NCI-H1436 treated with DMSO at 0.1 percent for 48 hours (cell line): ENCODE measurements at places on chromosomes 11 and 22.

DNA sequence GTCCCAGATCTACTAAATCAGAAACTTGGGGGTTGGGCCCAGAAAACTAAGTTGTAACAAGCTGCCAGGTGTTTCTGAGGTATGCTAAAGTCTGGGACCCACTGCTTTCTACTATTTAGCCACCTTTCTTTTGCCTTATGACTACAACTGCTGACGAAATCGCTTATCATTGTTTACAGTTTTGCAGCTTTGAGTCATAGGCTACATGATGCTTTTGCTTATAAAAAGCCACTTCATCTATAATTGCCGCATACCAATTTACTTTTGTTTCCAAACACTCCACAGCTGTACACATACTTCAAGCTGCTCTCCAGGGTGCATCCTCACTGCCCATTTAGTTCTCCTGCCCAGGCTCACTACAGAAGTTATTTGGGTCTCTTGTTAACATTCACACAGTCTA lies 144.7 kb downstream of the ENTHD1 start:
- DNase-seq, result no peak

DNA sequence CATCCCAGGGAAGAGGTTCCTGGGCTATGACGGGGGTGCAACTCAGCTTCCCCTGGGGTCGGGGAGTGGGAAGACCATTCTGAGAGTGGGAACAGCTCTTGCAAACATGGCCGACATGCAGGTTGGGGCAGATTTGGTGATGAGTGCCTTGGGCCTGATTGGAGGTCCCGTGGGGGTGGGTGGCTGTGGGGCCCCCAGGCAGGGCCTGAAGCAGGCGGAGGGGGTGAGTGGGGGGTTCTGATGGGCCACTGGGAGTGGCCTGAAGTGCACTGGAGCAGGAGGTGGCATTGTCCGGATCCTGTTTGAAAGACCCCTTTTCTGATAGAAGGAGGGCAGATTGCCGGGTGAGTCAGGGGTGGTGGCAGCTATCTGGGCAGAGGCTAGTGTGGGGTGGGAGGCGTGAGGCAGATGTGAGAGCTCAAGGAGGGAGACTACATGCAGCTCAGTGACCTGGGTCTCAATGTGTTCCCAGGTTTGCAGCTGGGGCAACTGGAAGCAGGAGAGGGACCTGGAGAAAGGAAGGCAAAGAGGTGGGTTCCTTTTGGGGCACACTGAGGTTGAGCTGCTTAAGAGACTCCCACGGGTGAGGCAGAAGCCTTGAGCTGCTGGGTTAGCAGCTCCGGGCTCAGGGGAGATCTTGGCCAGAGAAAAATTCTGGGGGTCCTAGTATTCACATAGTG lies 15.1 kb downstream of the MYEOV start:
- DNase-seq, result no peak

DNA sequence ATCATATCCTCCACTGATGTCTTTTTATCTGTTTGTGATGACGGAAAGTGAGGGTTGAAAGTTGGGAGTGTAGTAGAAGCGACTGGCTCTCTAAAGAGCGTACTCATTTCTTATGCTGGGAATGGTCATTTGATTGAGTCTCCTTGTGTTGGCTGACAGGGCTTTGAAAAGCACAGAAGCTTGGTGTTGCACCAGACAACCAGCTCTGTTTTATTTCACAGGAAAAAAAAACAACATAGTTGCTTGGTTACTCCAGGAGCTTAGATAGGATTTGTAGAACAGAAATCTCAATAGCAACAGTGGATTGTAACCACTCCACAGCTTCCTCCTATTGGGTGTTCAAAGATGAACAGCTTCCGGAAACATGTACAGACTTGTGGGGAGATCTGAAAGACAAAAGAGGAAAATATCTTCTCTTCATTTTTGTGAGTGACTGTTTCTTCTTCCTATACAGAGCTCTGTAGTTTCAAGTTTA lies 2.7 kb downstream of the RBM14 start:
- no peak for DNase-seq

- DNase-seq, result no peak
Observed at GRCh38 chr11:96272529-96273222, 70.3 kb downstream of the MAML2 start.

- DNase-seq, result no peak
Observed at GRCh38 chr11:68822546-68822945, 19.2 kb downstream of the CPT1A start.
